A673 (cell line): ENCODE measurements at places on chromosomes 13 and 19. TPM values are rescaled to one million over a fixed set of nuclear protein-coding genes. Genes with fewer than 3 reads are reported as not detected.

Gene ZNF709
- total RNA-seq = 3.6 and 5.1 TPM in 2 replicates

GRCh38 chr19:17327654-17328516 lies 6.8 kb downstream of the ANO8 start:
- no peak for DNase-seq

Gene CYSLTR2
- total RNA-seq = not detected in 2 replicates

- peak; percentile 45 for DNase-seq
Observed at GRCh38 chr13:97976610-97977521, 23.4 kb downstream of the IPO5 start.

DNA sequence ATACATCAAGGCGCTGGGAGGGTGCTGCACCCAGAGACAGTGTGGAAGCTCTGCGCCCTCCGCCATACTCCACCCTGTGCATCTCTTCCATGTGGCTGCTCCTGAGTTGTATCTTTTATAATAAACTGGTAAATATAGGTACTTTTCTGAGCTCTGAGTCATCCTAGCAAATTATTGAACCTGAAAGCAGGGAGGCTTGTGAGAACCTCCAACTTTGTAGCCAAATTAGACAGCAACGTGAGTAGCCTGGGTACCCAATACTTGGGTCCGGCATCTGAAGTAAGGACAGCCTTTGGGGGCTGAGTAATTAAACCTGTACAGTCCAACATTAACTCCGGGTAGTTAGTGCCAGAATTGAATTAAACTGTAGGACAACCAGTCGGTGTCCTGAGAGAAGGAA lies 57.4 kb downstream of the RUBCNL start:
- no peak for DNase-seq

GRCh38 chr19:23516266-23516665 lies 121.0 kb upstream of the ZNF91 start:
- DNase-seq = no peak

Gene TNNI3
- 12.8 and 16.5 TPM in 2 replicates for total RNA-seq

GRCh38 chr13:86282442-86282841 lies 483.2 kb upstream of the SLITRK6 start:
- DNase-seq = no peak
